ENCODE measurements at places on chromosomes 16 and 17.

GRCh38 chr17:17900615-17901520 lies 64.1 kb upstream of the SREBF1 start:
- H3K4me3 ChIP-seq: no peak overlapping the region
- H3K27ac ChIP-seq: peak overlapping the region; percentile 20
- H3K27me3 ChIP-seq: no peaks in the 10 kb centered on the region
- H3K36me3 ChIP-seq: peaks cover 26% of the 10 kb centered on the region

GRCh38 chr17:45908935-45909334 lies 14.6 kb downstream of the MAPT start:
- no peaks in the 10 kb centered on the region for H3K4me1 ChIP-seq
- H3K27me3 ChIP-seq: peaks cover 43% of the 10 kb centered on the region
- H3K36me3 ChIP-seq: no peaks in the 10 kb centered on the region
- H3K27ac ChIP-seq: no peak overlapping the region

- no peak overlapping the region for H3K27ac ChIP-seq
- peaks cover 76% of the 10 kb centered on the region for H3K36me3 ChIP-seq
- peaks cover 8% of the 10 kb centered on the region for H3K4me1 ChIP-seq
- no peaks in the 10 kb centered on the region for H3K27me3 ChIP-seq
- H3K4me3 ChIP-seq: no peak overlapping the region
Observed at GRCh38 chr16:56506941-56507340, 12.9 kb downstream of the BBS2 start.

- no peak overlapping the region for H3K4me3 ChIP-seq
- H3K27ac ChIP-seq: no peak overlapping the region
- H3K27me3 ChIP-seq: no peaks in the 10 kb centered on the region
- peaks cover 29% of the 10 kb centered on the region for H3K4me1 ChIP-seq
Observed at GRCh38 chr16:8935989-8936388, 27.7 kb downstream of the USP7 start.

- no peaks in the 10 kb centered on the region for H3K36me3 ChIP-seq
- H3K4me3 ChIP-seq: peak overlapping the region; percentile 99
- DNase-seq: peak; percentile 32
Observed at GRCh38 chr16:1413684-1414531, 596 bp downstream of the UNKL start.

- no peak for DNase-seq
- peaks cover 39% of the 10 kb centered on the region for H3K27me3 ChIP-seq
- no peak overlapping the region for H3K4me3 ChIP-seq
- H3K36me3 ChIP-seq: no peaks in the 10 kb centered on the region
- no peaks in the 10 kb centered on the region for H3K4me1 ChIP-seq
- no peak overlapping the region for H3K27ac ChIP-seq
Observed at GRCh38 chr17:8849311-8850041, 18.0 kb downstream of the PIK3R6 start.

GRCh38 chr17:74252211-74252610 lies 21.8 kb upstream of the DNAI2 start:
- H3K27ac ChIP-seq: no peak overlapping the region
- H3K4me3 ChIP-seq: no peak overlapping the region
- H3K36me3 ChIP-seq: peaks cover 59% of the 10 kb centered on the region
- no peaks in the 10 kb centered on the region for H3K4me1 ChIP-seq
- no peaks in the 10 kb centered on the region for H3K27me3 ChIP-seq

GRCh38 chr17:9668517-9668916 lies 23.2 kb downstream of the USP43 start:
- no peak for DNase-seq
- H3K27me3 ChIP-seq: peaks cover 4% of the 10 kb centered on the region
- no peak overlapping the region for H3K4me3 ChIP-seq
- H3K27ac ChIP-seq: no peak overlapping the region
- no peaks in the 10 kb centered on the region for H3K4me1 ChIP-seq

DNA sequence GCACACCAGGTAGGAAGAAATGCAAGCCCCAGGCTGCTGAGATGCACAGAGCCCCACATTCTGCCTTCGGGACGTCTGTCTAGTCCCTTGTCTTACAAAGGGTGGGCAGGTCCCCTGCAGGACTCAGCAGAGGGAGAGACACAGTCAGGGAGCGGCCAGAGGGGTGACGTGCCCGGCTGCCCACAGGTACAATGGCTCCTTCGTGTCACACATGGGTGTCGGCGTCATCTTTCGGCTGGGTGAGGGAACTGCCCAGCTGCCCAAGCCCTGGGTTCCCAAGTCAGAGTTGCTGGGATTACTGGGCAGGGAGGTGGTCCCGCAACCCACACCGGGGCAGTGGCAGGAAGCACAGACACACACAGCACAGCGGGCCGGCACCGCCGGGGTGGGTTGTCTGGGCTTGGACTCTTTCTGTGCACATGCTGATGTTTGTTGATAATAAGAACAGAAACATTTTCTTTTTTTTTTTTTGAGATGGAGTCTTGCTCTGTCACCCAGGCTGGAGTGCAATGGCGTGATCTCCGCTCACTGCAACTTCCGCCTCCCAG lies 80.6 kb downstream of the JPH3 start:
- H3K4me3 ChIP-seq: no peak overlapping the region
- DNase-seq: no peak
- H3K27ac ChIP-seq: no peak overlapping the region
- no peaks in the 10 kb centered on the region for H3K36me3 ChIP-seq
- no peaks in the 10 kb centered on the region for H3K4me1 ChIP-seq

DNA sequence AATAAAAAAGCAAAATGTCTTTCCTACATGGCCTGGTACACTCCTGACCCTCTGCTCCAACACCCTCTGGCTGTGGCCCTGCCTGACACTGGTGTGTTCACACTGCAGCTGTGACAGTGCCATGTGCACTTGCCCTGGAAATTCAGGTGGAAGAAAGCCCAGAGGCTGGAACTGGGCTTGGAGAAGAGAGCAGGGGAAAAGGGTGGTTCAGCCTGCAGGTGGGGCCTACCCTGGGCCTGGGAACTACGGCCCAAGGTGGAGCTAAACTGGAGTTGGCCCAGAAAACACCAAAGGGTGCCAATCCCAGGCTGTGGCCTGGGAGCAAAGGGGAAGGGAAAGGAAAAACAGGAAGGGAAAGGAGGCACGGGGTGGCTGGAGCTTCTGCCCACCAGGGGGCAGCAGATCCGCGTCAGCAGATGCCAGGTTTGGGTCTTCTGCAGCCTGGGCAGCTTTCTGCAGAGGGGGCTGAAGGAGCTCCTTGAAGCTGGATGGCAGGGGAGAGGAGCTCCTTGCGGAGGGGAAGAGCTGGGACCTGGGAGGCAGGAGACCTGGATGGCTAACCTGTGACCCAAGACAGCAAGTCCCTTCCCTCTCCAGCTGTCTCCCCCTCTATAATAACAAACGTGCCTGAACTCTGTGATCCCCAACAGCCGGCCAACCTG lies 15.4 kb upstream of the CTCF start:
- peak; percentile 82 for DNase-seq
- no peaks in the 10 kb centered on the region for H3K27me3 ChIP-seq
- H3K4me1 ChIP-seq: no peaks in the 10 kb centered on the region
- peaks cover 52% of the 10 kb centered on the region for H3K36me3 ChIP-seq
- H3K4me3 ChIP-seq: no peak overlapping the region

DNA sequence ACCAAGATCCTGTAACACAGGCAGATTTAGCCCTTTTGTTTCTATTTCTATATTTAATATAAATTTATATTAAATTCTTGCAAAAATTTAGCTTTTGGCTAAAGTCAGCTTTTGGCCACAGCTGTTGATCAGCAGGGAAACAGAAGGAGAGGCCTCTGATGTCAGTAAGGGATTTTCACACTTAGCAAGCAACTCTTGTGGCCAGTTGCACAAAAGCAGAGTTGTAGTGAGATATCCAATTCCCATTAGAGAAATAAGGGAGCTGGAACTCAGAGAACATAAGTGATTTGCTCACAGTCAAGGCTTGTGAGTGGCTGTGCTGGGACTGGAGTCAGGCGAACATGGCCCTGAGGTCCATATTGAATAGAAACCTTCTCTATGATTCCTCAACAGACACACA lies 16.7 kb upstream of the HEATR6 start:
- no peak overlapping the region for H3K27ac ChIP-seq
- no peak overlapping the region for H3K4me3 ChIP-seq
- H3K36me3 ChIP-seq: no peaks in the 10 kb centered on the region
- no peaks in the 10 kb centered on the region for H3K27me3 ChIP-seq
- DNase-seq: no peak

- H3K36me3 ChIP-seq: no peaks in the 10 kb centered on the region
- peaks cover 4% of the 10 kb centered on the region for H3K4me1 ChIP-seq
- H3K27me3 ChIP-seq: no peaks in the 10 kb centered on the region
- no peak for DNase-seq
- H3K4me3 ChIP-seq: no peak overlapping the region
- H3K27ac ChIP-seq: no peak overlapping the region
Observed at GRCh38 chr16:81493755-81494433, 49.3 kb downstream of the CMIP start.

DNA sequence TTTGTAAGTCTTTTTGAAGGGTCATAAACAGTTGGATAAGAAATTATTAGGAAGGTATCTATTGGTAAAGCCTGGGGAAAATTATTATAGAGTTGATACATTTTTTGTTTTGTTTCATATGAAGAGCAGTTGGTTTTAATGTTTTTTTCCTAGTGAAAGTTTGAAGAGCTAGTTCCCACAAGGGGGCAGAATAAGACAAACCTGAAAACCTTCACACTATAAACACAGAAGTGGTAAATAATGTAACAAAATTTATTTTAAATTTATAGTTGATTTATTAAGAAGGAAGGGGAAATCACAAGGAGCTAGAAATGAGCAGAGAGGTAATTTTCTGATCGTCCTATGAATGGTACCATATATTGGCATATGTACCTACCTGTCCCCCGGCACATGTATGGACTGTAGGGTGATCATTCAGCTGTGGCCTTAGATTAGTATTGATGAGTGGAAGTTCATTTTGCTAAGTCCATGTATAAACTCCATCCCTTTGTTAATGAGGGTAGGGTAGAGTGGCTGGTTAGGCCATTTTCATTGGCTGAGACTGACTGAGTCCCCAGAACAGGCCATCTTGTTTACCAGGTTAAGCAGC lies 116.3 kb downstream of the TANC2 start:
- DNase-seq: no peak
- no peaks in the 10 kb centered on the region for H3K4me1 ChIP-seq
- H3K27me3 ChIP-seq: no peaks in the 10 kb centered on the region
- no peak overlapping the region for H3K27ac ChIP-seq
- no peak overlapping the region for H3K4me3 ChIP-seq
- no peaks in the 10 kb centered on the region for H3K36me3 ChIP-seq

- H3K4me3 ChIP-seq: no peak overlapping the region
- DNase-seq: no peak
- H3K27me3 ChIP-seq: no peaks in the 10 kb centered on the region
Observed at GRCh38 chr17:22217135-22217534, 524.8 kb downstream of the KCNJ18 start.

All from tibial artery (tissue), 4 donors.